ENCODE measurements at places on chromosomes 2 and 18.

- DNase-seq: no peak
Observed at GRCh38 chr2:177340158-177340557, 52.4 kb upstream of the AGPS start.

- no peak for DNase-seq
Observed at GRCh38 chr2:236558993-236559978, 10.3 kb upstream of the ACKR3 start.

DNA sequence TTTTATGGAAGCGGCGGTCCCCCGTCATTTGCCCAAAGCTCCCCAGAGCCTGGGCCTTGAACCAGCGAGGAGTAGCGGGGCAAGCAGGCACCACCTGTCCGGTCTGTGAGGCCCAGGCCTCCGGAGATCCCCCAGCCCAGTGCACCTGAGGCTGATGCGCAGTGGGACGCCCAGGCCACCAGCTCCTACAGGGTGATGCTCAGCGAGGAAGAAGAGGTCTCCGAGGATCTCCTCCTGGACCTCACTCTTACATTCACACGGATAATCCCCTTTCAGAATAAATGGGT, 220.2 kb downstream of the NDUFA10 start:
- no peak for DNase-seq

DNA sequence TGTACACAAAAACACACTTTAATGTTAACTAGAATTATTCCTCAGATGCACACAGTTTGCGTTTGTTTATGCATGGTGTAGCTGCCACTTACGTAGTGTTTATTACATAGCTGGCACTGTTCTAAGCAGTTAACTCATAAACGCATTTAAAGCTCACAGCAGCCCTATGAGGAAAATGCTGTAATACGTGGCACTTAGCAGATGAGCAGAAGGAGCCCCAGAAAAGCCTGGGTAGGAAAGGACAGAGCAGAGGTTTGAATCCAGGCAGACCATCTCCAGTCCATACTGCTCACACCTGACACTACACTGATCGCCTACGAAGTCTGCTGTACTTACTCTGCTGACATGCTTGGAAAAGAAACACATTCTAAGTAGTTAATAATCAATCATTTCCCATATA, 66.6 kb downstream of the BCL2 start:
- DNase-seq: no peak

DNA sequence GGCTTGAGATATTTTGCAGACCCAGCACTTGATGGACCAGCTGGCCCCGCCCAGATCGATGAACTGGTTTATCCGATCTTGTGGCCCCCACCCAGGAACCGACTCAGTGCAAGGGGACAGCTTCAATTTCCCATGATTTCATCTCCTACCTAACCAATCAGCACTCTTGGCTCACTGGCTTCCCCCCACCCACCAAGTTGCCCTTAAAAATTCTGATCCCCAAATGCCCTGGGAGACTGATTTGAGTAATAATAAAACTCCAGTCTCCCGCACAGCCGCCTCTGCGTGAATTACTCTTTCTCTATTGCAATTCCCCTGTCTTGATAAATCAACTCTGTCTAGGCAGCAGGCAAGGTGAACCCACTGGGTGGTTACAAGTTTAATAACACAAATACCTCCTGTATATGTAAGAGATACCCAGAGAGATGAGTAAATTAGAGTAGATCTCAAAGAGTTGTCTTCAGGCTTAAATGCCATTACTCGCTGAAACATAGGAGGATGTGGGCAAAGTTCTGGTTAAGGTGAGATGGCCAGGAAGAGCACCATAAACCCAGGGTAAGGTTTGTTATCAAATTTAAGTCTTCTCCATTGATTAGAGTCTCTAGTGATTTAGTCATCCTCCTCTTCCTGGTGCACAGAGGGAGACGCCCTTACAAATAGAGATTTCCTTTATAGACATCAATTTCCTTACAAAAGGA, 222.8 kb downstream of the ARL4C start:
- peak; percentile 72 for DNase-seq

GRCh38 chr2:164898475-164898874, 56.9 kb downstream of the SLC38A11 start:
- DNase-seq: no peak

- DNase-seq: no peak
Observed at GRCh38 chr2:558879-559278, 118.3 kb downstream of the TMEM18 start.

DNA sequence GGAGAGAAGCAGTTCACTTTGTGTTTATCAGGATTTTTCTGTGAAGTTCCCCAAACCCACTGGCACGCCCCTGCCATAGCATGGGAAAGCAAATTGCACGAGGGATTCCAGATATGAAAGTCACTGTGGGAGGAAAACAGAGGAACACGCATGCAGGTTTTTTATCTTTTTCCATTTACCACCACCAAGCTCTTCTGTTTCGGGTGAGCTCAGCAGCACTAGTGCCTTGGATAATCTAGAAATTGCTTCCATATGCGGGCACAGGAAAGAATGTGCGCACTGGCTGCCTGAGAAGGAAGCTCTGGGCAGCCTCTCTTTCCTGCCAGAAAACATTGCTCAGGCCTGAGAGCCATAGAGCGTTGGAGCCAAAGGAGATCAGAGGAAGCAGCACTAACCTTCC, 65.9 kb upstream of the WIPF1 start:
- DNase-seq: no peak

GRCh38 chr2:223042704-223043118, 9.3 kb upstream of the KCNE4 start:
- no peak for DNase-seq

GRCh38 chr2:6993229-6993640, 76.0 kb downstream of the RNF144A start:
- no peak for DNase-seq

GRCh38 chr2:200747668-200748618, 63.8 kb upstream of the BZW1 start:
- DNase-seq: no peak

GRCh38 chr2:127929449-127929848, 43.7 kb upstream of the AMMECR1L start:
- no peak for DNase-seq

- no peak for DNase-seq
Observed at GRCh38 chr2:9466147-9466683, 8.1 kb upstream of the IAH1 start.

DNA sequence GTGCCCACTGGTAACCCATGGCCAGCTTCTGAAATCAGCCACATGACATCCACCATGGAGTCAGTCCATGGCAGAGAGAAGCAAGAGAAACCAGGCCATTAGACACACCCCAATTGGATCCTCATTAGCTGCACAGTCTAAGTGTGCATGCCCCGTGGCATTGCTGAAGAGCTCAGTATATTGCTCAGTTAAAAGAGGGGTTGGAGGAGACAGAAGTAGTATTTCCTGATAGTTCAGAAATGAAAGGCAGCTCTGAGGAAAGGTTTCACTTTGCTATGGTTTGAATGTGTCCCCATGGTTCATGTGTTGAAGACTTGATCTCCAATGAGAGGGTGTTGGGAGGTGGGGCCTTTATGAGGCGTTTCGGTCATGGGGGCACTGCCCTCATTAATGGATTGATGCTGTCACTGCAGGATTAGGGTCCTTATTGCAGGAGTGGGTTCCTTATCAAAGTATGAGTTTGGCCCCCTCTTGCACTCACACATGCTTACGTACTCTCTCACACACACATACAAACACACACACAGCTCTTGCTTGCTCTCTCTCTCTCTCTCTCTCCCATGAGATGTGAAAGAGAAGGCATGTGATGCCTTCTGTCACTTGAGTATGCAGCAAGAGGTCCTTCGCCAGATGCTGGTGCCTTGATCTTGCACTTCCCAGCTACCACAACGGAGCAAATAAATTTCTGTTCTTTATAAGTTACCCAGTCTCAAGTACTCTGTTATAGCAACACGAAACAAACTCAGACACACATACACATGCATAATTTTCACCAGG, 58.0 kb downstream of the TMEM163 start:
- DNase-seq: no peak

DNA sequence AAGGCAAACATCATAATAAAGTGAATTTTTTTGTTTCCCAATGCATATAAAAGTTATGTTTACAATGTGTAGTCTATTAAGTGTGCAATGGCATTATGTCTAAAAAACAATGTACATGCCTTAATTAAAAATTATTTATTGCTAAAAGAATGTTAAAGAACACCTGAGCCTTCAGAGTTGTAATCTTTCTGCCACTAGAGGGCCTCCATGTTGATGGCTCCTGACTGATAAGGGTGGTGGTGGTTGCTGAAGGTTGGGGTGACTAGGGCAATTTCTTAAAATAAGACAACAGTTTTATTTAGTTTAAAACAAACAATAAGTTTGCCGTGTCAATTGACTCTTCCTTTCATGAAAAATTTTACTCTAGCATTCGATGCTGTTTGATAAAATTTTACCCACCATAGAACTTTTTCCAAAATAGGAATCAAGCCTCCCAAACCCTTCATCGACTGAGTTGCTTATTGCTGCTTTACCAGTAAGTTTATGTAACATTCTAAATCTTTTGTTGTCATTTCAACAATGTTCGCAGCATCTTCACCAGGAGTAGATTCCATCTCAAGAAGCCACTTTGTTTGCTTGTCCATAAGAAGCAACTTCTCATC, 32.3 kb downstream of the MAP3K2 start:
- DNase-seq: peak; percentile 8

- no peak for DNase-seq
Observed at GRCh38 chr2:234437642-234438304, 59.1 kb downstream of the ARL4C start.

- no peak for DNase-seq
Observed at GRCh38 chr2:173862612-173863217, 102.5 kb downstream of the SP3 start.

DNA sequence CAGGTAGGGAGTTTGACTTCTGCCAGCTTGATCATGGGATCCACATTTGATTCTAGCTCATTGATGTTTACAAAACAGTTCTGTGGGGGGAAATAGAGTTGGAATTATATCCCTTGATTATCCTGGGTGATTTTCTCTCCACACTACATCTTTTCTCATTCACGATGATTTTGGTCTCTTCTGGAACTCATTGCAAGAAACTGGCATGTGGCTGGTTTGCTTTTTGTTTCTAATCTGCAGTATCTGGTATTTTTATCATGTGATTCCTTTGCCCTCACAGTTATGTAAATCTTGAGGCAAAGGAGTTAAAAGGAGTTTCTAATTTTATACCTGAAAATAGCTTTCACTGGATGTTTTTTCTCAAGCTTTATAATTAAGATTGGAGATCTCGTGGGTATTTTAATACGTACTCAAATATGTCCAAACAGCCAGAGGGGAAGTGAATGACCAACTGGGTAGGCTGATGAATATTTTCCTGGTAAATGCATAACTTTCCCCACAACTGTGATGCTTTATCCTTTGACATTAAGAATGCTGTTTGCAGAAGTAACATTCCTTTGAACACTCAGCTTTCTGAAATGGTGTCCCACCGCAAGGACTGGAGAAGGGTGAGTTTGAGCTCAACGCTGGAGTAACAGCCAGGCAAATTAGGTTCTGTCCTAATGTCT, 502.9 kb upstream of the ZEB2 start:
- no peak for DNase-seq

GRCh38 chr2:226079196-226079595, 679.7 kb downstream of the NYAP2 start:
- no peak for DNase-seq

DNA sequence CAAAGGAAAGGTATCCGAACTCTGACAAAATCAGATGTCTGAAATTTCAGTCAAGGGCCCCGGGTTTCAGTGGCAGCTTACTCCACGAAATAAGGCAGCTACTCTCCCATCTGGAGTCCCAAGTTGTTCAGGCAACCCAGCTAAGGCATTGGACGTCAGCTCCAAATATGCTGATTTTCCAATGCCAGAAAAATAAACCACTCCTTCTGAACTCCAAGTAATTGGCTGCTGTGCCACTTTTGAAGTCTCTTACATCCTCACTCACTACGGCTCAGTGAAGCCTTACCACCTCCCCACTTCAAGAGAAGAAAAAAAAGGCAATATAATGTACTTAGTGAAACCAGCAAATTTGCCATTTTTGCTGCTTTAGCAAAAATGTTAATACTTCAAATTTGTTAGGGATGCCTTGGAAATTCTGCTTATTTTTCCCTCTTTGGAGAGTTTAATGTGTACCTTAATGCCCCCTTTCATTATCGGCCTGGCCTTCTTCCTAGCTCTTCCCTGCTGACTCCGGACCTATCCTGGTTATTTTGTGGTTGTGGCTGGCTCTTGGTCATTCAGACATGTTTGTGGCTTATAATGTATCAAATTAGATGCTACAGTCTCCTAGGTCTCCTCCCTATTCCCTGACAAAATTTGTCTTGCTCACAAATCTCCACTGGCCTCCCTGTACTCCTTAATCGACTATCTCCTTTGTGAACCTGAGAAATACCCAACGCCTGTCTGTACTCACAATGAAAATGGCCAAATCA, 589.2 kb upstream of the ZEB2 start:
- no peak for DNase-seq

GRCh38 chr18:47986620-47987387, 56.3 kb upstream of the SMAD2 start:
- no peak for DNase-seq

DNA sequence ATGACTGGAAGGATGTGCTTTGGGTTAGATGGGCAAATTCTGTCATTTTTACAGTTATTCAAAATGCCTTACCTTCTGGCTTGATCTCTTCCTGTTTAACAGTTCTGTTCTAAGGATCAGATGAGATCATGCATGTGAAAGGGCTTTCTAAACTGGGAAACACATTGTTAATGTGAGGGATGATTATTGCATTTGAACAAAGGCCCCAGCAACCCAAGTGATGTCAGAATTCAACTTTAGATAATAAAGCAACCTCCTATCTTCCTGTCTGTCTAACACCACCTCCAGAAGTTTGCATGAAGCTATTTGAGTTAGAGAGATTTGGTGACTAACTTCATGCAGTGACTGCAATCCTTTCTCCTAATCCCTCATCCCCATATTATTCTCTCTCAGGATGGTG, 77.8 kb upstream of the B3GNT2 start:
- no peak for DNase-seq

GRCh38 chr2:12005886-12006681, 259.7 kb downstream of the LPIN1 start:
- peak; percentile 72 for DNase-seq

GRCh38 chr2:112812318-112813267, 24.0 kb downstream of the IL1B start:
- no peak for DNase-seq

DNA sequence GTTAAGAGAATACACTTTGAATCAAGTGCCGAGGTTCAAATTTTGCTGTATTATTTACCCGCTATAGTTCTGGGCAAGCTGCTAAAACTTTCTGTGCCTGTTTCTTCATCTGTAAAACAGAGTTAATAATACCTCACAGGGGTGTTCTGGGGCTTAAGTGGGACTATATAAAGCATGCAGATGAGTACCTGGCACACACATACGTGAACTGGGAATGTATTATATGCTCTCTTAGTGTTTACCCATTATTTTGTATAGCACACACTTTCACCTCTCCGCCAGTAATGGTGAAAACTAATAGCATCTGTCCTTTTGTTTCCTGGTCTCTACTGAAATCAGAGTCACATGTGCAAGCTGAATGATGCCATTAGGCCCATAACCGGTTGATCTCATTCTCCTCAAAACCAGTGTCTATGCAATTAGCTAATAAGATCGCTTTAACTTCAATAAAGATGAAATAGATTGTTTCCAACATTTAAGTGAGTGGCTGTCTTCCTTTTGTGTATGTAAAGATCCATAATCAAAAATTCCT, 3.8 kb upstream of the CDKL4 start:
- DNase-seq: no peak

Data from activated naive CD8-positive, alpha-beta T cell treated with anti-CD3 and anti-CD28 coated beads, Interleukin-2, amount 50 U/mL, for 24 hours (primary cell).